Stimulated activated CD4-positive, alpha-beta T cell treated with anti-CD3 and anti-CD28 coated beads, TNF-alpha, amount 100 ng/mL, for 4 hours (primary cell): ENCODE measurements at places on chromosomes 4 and X.

- DNase-seq = no peak
Observed at GRCh38 chr4:25759101-25759500, 103.5 kb downstream of the SLC34A2 start.

GRCh38 chr4:6682862-6683590 is 10.7 kb upstream of the S100P start:
- no peak for DNase-seq

- DNase-seq = no peak
Observed at GRCh38 chrX:17559728-17560379, 177.4 kb upstream of the SCML1 start.

- no peak for DNase-seq
Observed at GRCh38 chr4:140609548-140610425, 41.0 kb upstream of the UCP1 start.

DNA sequence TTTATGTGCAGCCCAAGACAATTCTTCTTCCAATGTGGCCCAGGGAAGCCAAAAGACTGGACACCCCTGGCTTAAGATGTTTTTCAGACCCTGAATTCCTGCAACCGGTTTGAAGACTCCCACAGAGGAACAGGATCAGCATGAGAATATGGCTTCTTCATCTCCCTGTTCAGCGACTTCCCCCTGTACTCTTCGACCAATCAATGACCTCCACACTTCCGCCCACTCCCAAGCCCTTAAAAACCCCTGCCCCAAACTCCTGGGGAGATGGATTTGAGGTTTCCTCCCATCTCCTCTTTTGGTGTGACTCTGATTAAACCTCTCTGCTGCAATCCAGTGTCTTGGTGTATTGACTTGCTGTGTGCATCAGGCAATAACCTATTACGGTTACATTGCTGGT is 344.4 kb downstream of the NR3C2 start:
- no peak for DNase-seq

GRCh38 chrX:129875669-129876068 is 30.3 kb upstream of the UTP14A start:
- no peak for DNase-seq

- no peak for DNase-seq
Observed at GRCh38 chrX:28398342-28398741, 188.9 kb upstream of the IL1RAPL1 start.

- DNase-seq = no peak
Observed at GRCh38 chr4:81052119-81053068, 21.9 kb downstream of the BMP3 start.
